GF-D8 (cell line): ENCODE measurements at places on chromosomes 2 and 18.

DNA sequence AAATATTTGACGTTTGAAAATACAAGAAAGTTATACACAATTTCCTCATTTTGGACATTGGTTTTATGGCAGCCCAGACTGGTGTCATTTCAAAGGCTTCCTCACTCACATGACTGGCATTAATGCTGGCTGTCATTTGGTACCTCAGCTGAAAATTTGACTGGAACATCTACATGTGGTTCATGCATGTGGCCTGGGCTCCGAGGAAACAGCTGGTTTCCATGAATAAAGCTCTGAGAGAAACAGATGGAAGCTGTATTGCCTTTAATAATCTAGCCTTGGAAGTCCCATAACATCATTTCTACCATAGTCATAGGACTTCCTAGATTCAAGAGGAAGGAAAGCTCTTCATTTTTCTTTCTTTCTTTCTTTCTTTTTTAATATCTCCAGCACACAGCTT lies 42.9 kb upstream of the RIT2 start:
- no peak for DNase-seq

- no peak for DNase-seq
These were observed 353.6 kb downstream of the ARHGAP15 start for GRCh38 chr2:143482771-143483170.

- no peak for DNase-seq
These were observed 648.0 kb downstream of the SLC4A3 start for GRCh38 chr2:220275454-220275853.

DNA sequence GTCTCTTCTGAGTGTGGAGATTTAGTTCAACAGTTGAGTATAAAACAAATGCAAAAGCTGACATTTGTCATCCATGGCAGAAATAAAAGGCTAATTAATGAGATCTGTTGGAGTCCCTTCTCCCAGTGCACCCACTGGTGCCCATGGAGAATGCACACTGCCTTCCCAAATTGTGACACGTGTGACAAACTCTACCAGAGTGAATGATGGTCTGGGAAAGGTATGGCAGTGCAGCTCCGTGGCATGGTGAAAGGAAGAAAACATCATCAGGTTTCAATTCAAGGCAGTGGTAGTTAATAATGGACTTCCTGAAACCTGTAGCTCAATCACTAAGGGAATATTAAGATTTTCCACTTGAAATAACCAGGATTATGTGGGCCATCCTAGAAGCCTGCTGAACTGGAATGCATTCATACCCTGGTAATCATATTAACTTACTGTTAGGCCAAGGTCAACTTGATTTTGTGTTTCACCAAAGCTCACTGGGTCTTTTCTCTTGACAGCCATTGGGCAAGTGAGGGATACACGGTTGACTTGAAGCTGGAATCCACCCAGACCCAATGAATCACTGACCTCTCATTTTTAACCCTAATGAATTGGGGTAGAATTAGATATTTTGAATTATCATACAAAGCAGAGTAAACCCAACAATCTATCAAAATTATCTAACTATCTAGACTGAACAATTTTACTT lies 167.6 kb downstream of the AFF3 start:
- DNase-seq, result no peak

- DNase-seq, result no peak
These were observed 414.4 kb upstream of the ETAA1 start for GRCh38 chr2:66982766-66983165.
